ENCODE measurements at places on chromosomes 1 and 21.

- no peak for DNase-seq
Observed at GRCh38 chr1:113874012-113874879, 2.7 kb upstream of the PTPN22 start.

DNA sequence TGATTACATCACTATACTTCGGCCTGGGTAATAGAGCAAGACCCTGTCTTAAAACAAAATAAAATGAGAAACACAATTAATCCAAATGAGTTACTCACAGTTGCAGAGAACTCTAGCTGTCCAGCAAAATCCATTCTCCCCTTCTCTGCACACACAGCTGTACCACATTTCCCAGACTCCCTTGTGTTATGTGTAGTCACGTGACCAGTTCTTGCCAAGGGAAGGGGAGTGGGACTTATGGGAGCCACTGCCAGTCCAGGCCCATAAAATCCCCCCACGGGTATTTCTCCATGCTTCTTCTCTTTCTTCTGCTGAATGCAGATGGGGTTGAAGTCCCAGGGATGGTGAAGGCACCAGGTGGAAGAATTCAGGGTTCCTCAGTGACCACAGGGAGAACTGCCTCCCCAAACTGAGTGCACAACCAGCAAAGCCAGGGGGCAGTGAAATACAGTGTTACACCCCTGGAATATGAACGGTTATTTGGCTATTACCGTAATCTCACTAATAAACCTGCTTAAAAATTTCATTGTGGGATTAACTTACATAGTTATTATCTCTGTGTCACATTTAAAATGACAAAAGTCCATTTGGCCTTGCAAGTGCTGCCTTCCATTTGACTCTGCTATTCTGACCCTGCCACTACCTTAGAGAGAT is 85.6 kb upstream of the FMN2 start:
- DNase-seq = no peak

- no peak for DNase-seq
Observed at GRCh38 chr1:168224991-168225390, 813 bp upstream of the SFT2D2 start.

DNA sequence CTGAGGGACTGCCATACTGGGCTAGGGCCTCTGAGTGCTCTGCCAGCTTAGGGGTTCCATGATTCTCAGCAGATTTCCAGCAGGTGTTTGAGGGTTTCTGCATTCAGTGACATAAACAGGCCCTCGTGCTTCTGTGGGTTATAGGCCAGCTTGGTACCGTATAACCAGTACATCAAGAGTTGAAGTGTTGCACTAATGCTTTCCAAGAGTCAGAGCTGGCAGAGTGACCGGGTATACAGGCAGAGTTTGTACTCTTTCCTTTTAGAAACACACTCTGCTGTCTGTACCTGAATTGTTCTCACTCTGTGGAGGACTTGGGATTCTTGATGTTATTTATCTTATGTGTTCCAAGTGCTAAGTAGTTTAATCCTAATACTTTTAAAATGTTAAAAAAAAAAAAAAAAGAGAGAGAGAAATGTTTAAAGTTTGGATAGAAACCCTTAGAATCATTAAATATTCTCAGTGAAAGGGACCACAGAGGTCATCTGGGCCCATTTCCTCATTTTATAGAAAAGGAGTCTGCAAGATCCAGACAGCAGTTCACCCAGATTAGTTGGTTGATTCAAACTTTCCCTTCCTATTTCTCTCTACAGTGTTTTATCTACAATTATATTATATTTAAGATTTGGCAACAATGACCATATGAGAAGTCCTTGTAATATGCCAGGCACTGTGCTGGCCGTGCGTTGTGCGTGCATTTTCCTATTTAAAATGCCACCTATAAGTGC is 325.8 kb downstream of the KIF26B start:
- no peak for DNase-seq

GRCh38 chr21:26495283-26495849 is 77.7 kb downstream of the CYYR1 start:
- no peak for DNase-seq

- DNase-seq = no peak
Observed at GRCh38 chr21:14699433-14700407, 153.6 kb upstream of the SAMSN1 start.

GRCh38 chr1:99306644-99307043 is 42.4 kb downstream of the PLPPR4 start:
- DNase-seq = no peak

DNA sequence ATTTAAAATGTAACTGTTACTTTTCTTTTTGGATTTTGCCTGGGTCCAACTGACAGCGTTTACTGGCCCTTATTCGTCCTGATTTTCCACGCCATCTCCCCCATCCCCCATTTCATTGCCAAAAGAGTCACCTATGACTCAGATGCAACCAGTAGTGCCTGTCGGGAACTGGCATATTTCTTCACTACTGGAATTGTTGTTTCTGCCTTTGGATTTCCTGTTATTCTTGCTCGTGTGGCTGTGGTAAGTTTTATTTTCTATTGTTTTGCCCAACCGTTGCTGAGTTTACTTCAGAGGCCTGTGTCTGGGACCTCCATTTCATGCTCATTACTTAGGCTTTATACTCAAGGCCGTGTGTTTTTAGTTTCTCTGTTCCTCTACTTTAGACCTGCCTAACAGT is 9.3 kb downstream of the LEPR start:
- no peak for DNase-seq

DNA sequence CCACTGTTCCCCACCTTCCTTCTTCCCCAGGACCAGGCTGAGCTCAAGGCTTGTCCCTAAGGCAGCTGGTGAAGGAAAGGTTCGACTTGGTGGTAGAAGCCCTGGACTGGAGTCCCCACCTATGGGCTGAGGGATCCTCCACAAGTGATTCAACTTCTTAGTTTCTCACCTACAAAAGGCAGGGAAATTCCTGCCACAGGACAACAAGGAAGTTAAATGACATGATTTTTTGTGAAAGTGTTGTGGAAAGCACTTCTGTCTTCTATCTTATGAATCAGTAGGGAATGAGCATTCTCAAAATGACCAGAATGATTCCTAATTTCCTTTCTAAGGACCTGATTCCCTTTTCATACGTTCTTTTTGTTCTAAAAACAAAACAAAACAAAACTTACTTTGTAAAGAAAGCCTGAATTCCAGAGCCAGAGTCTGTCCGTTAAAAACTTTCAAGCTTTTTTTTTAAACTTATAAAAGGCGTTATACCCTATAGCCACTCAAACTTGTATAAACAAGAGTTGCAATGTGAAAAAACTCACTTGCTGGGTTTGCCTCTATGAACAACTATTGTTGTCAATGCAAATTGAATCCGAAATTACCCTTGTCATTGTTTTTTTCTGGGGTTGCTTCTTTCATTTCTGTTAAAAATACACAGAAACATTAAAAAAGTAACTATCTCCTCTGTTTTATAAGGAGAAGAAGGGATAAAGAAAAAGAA is 12.2 kb downstream of the KCNJ15 start:
- DNase-seq = no peak

- DNase-seq = no peak
Observed at GRCh38 chr1:6587261-6588005, 7.6 kb downstream of the ZBTB48 start.

DNA sequence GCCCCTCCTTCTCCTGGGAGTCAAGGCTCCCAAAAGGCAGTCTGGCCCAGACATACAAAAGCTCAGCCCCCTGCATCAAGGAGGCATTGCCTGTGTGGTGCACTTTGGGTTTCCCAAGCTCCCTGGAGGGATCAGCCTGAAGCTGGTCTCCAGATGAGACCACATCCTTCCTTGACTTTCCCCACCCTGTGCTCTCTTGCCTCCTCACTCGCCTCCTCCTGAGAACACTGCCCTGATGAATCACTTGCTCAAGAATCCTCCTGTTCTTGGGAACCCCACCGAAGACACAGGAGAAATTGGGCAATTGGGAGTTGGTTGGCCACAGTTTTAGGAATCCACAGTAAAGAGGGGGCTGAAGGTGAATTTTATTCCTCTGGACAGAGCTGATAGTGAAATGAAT is 34.8 kb upstream of the LYST start:
- no peak for DNase-seq

- no peak for DNase-seq
Observed at GRCh38 chr1:223496883-223497282, 103.7 kb downstream of the CCDC185 start.

DNA sequence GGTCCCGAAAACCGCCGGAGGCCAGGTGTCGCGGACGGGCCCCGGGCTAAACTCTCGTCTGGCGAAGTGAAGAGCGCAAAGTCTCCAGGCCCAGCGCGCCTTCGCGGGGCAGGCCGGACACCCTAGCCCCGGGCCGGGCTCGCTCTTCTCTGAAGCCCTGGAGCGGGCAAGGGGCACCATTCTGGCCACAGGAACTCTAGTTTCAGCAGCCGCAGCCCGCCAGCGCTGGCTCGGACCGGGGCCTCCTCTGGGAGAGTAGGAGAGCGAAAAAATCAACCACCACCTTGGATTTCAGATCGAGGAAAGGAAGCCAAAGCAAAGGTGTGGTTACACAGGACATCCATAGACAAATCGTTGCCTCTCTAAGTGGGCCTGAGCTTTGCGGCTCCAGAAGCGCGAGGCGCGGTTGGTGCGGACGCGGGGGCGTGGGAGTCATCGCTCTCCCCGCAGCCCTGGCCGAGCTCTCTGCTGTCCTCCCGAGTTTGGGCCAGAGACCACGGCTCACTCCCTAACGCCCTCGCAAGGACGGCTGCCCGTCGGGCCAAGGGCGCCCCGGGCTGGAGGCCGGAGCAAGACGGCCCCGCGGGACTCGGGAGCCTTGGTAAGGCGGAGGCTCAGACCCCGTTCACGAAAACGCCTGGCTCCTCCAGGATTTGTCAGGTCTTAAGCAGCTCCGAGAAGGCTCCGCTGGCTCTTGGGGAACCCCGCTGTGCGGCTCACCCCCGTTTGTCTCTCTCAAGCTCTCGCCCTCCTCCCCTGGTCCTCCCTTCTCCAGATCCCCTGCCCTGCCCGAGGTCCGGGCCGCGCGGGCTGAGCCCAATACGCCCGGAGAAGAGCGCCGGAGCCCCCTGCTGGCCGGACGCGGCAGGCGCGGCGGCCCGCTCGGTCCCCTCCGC is 132.9 kb upstream of the DPYD start:
- DNase-seq = peak; percentile 17

GRCh38 chr1:108125312-108126138 is 74.6 kb downstream of the SLC25A24 start:
- DNase-seq = peak; percentile 30

GRCh38 chr1:40075266-40075665 is 21.8 kb downstream of the PPT1 start:
- DNase-seq = no peak

DNA sequence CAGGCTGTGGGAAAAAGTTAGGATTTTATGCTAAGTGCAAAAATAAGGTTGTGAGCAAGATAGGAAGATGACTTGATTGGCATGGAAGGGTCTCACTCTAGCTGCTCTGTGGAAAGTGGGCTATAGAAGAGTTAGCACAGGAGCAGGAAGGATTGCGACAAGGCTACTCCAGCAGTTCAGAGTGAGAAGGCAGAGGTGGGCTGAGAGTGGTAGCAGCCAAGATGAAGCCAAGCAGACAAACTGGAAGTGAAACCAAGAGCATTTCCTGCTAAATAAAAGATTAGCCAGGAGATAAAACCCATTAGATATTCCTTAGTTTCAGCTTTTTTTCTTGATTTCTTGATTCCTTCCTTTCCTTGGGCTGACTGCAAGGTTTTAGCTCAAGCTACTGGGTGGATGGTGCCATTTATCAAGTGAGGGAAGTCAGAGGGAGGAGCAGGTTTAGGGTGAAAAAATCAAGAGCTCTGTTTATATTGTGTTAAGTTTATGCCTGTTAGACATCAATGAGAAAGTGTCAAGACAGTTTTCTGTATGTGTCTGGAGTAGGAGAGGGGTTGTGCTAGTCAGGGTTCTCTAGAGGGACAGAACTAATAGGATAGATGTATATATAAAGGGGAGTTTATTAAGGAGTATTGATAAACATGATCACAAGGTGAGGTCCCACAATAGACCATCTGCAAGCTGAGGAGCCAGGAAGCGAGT is 33.1 kb upstream of the ZNF644 start:
- no peak for DNase-seq

- DNase-seq = no peak
Observed at GRCh38 chr1:8201331-8201861, 116.5 kb upstream of the SLC45A1 start.

DNA sequence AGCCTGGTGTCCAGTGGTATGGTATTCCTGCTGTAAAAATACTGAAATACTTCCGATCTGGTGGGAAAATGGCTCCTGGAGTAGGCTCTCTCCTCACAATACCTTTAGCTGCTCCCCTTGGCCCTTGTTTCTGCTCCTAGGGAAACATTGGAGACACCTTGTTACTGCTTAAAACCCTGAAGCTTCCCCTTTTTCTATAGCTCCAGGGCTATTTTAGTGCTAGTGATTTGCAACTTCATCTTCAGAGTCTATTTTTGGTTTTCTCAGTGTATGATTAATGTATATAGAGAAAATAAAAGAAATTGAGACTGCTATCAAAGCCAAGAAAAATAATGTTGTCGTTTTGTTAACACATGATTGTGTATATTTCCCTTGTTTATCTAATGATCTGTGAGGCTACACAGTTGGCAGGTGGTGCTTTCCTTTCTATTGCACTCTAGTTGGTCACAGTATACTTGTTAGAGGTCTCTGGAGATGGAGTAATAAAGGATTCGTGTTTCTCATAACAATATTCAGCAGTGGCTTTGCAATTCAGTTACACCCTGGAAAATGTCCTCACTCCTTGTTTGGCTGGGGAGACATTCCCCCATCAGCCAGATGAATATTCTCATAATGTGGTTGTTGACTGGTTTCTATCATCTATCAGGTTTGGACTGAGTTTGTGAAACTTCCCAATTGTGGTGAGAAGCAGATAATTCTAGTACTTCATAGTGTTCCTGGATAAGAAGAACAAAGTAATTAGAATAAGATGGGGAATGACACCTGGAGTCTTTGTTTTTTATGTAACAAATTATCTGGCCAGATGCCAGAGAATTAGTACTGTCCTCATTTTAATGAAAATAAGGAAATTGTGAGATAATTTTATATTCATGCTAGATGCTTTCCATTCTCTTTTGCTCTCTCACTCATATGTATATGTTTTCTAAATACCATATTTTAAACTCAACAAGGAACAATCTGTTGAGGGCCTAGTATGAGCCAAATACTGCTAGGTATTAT is 44.8 kb upstream of the CACYBP start:
- DNase-seq = no peak

DNA sequence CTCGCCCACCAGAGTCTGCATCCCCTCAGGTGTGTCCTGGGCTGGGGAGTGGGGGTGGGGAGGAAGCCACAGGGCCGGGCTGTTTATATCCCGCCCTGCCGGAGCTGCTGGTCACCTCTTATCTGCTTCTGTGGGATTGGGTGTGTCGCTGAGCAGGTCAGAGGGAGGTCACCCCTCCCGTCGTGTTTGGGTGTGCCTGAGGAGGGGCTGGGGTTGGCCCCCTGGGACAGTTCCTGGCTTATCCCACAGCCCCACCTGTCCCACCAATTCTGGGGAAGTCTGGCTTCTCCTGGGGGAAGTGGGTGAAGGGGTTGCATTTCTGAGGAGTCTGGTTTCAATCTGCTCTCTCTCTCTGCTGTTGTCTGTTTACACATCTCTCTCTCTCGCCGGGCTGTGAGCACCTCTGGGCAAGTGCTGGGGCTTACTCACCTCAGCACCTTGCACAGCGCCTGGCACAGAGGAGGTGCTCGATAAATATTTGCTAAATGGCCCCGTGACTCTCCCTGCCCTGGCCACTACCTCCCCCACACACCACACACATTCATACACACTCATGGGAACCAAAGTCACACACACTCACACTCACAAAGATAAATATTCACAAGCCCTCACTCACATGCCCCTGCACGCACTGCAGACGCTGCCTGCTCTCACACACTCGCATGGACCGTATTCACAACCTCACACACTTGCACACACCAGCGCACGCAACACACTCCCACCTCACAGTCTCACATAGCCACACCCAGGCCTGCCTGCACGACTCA is 8.3 kb downstream of the ELF3 start:
- DNase-seq = no peak
